ENCODE measurements at places on chromosomes 5 and 9.
A peak's percentile ranks its signal among the peaks of the same experiment; 100 is the strongest.

DNA sequence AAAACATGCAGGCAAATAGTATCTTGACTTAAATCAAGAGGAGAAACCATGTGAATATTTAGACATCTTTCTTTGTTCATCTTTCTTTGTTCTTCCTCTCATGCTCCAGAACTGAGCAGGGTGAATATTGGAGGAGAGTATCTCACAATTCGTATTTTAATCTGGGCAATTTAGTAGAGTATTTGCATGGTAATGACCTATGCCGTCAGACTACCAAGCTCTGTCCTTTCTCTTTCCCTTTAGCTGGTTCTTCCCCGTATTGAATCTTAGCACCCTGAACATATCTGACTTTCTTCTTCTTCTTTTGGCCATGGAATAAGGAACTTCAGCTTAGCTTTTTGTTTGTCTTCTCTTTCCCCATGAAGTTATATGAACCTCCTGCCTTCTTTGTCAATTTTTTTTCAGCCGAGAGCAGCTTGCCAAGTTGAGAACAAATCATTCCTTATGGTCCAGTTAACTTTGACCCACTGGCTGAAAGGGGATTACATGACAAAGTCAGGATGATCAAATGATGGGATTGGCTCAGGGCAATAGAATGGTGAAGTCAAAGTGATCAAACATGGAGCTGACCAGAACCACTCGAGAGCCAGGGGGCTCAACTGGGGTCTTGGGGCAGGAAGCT, 95.8 kb downstream of the DAPK1 start:
- DNase-seq = no peak

- DNase-seq = no peak
Measured at GRCh38 chr5:36875051-36875789, 1.3 kb upstream of the NIPBL start.

- no peak for DNase-seq
Measured at GRCh38 chr9:134724912-134725604, 83.5 kb downstream of the COL5A1 start.

DNA sequence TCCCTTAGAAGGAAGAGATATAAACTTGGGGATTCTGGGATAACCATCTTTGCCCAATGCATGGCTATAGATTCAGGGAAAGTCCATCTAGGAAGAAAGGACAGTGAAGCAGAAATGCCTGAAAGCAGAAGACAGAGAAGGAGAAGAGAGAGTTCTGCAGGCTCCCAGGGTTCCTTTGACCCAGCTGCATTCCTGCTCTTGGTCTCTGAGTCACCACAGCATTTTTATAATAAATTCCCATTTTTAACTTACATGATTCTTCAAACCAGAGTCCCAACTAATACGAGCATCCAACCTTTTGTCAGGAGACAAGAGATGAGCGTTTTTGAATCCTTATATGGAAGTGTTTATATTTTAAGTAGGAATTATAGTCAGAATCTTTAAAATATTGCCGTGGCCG, 12.0 kb upstream of the AOPEP start:
- DNase-seq = no peak

GRCh38 chr9:86413971-86414880, 60.0 kb upstream of the TUT7 start:
- DNase-seq = peak; percentile 37

GRCh38 chr5:103211576-103212561, 46.7 kb upstream of the MACIR start:
- DNase-seq = no peak

DNA sequence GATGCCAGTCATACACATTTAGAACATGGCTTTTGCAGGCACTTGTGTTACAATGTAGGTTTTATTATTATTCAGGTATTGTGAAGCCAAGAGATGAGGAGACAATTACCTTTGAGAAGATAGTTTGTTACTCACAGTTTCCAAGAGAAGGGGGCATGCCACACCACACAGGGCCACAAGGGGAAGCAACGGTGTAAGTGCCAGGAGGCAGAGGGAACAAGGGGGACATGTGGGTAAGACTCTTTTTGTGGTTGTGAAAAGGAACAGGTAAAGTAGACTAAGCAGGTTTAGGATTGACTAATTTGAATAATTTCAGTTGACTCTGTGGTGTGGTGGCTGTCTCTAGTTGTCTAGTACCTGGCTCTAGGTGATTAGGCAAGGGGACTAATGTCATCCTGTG, 191.2 kb downstream of the TRPM6 start:
- DNase-seq = no peak

DNA sequence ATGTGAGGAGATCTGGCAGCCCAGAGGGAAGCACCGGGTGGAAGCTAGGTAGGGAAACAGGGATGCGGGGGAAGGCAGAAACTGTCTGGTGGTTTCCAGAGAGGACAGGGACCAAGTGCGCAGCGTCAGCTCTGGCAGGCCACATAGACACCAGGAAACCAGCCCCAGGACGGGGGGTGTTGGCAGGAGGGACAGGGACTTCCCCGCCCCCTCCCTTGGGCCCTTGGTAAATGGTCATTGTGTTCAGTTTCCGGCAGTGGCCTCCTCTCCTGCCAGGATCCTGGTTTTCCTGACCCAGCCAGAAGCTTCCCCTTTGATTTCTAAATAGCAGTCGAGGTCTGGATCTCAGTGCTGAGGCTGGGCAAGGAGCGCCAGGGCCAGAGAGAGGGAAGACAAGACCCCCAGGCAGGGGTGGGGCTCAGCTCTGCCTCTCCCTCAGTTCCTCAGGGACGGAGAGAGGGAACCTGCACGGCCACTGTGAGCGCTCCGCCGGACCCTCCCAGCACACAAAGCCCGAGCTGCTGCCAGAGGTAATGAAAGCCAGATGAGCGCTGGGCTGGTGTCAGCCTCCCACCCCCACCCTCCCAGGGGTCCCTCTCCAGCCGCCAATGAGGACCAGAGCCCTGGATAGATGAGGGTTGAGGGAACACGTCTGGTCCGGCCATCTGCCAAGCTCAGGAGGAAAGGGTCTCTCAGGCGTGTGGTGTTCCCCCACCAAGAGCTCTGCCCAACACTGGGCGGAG, 1.8 kb downstream of the RALGDS start:
- DNase-seq = no peak

DNA sequence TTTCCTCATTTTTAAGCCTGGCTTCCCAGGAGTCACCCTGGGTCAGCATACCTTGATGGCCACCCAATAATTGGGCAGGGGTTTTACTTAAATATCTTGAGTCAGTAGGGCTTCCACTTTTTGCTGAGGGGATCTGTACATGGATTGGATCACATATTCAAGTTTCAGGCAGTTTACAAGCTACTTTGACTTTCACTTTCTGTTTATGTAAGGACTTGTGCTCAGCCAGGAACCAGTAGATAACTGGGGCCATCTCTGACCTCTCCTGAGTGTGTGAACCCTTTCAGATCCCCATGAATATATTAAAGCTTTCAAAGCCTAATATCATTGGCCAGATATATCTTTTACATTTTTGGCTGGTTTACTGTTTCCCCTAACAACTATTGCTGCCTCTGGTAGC, 45.1 kb downstream of the SLCO6A1 start:
- peak; percentile 22 for DNase-seq

DNA sequence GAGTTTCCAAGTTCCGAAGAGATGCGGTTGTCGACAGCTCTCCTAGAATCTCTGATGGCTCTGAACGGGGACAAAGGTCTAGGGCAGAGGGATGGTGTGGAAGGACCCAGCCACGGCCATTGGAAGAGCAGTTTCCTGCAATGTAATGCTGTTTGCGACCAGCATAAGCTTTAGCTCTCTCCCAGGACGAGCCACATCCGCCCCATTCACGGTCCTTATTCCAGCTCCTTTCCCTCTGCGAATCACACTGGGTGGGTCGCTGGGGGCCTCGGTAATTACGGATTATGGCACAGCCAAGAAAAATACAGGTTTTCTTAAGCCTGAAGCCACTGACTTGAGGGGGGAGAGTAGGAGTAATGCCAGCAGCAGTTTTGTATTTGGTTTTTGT, 22.7 kb downstream of the ANXA2R start:
- no peak for DNase-seq

GRCh38 chr9:121363622-121363961, 6.5 kb downstream of the STOM start:
- DNase-seq = no peak

DNA sequence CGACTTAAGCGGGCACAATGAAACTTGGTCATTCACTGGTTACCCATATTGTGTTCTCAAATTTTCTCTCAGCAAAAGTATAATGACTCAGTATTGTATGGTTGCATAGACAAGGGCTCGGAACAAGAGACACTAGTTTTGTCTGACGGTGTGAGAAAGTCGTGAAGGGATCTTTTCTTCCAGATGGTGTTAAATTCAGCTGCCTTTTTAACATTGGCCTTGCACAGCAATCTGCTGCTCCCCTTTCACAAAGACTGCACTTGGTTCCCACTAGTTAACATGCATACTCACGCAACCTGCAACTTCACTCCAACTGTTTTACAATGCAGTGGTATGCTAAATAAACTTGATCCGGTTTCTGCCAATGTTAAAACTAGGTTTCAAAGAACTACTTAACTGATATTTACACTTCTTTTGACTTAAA, 219.2 kb downstream of the MEF2C start:
- no peak for DNase-seq

DNA sequence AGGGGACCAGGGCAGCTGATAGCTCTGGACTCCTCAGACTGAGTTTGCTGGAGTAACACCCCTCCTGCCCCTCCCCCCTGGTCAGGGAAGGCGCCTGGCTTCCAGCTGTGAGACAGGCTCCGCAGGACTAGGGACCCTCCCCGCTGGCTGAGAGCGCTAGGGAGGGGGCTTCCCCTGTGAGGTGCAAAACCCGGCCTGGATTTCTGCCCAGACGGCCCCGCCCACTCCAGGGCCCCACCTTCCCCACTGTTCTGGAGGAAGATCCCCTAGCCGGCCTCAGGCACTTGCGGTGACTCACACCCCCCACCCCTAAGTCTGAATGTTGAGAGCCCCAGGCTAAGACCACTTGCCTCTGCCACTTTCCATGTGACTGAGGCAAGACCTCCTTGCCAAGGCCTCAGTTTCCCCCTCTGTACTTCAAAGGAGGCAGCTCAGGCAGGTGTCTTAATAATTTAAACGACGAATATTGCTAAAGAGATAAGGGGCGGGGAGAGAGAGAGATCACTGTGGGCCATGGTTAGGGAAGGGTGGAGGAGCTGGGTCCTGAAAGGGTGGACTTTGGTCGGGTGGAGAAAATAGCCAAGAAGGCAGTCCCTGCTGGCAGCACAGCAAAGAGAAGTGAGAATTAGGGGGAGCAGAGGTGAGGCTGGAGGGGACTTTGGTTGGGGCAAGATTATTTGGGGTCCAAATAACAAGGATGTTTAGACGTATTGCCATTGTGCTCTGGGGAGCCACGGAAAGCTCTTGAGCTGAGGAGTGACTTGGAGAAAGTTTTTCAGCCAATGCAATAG, 1.0 kb upstream of the DAB2IP start:
- no peak for DNase-seq

DNA sequence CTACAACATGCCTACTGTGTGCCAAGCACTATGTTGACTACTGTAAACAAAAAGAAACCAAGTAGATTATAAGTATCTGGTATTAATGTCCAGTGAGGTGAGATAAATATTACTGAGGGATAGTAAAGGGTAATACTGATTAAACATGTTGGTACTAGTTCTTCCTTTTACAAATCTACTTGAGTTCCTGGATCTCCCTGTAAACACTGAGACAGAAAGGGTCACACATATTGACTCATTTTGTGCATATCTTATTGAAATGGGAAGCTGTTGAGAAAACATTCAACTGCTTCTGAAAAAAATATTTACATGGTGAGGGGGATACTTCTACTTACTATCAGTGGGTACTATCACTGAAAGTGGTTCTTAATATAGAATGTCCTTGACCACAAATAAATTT, 24.3 kb downstream of the EFNA5 start:
- DNase-seq = no peak

DNA sequence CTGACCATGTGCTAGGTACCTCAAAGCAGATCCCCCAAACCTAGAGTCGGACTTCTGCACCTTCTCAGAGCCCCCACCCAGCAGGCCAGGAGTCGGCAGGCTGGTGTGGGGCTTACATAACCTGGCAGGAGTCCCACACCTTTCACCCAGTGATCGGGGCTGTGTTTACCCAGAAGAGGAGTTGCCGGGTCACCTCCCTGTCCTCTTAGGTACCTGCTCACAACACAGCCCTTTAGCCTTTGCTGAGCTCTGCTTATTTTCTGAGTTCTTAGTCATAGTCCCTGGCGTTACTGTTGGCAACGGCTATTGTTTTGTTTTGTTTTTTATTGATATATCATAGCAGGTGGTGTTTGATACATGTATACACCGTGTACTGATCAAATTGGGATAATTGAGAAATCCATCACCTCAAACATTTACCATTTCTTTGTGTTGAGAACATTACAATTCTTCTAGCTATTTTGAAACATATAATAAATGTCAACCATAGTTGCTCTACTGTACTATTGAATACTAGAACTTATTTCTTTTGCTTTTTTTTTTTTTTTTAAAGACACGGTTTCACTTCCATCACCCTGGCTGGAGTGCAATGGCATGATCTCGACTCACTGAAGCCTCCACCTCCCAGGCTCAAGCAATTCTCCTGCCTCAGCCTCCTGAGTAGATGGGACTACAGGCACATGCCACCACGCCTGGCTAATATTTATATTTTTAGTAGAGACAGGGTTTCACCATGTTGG, 10.4 kb upstream of the EEIG1 start:
- no peak for DNase-seq

- DNase-seq = no peak
Measured at GRCh38 chr9:105850852-105851500, 156.6 kb downstream of the TMEM38B start.

GRCh38 chr9:91101611-91102168, 260.0 kb downstream of the AUH start:
- DNase-seq = peak; percentile 37

DNA sequence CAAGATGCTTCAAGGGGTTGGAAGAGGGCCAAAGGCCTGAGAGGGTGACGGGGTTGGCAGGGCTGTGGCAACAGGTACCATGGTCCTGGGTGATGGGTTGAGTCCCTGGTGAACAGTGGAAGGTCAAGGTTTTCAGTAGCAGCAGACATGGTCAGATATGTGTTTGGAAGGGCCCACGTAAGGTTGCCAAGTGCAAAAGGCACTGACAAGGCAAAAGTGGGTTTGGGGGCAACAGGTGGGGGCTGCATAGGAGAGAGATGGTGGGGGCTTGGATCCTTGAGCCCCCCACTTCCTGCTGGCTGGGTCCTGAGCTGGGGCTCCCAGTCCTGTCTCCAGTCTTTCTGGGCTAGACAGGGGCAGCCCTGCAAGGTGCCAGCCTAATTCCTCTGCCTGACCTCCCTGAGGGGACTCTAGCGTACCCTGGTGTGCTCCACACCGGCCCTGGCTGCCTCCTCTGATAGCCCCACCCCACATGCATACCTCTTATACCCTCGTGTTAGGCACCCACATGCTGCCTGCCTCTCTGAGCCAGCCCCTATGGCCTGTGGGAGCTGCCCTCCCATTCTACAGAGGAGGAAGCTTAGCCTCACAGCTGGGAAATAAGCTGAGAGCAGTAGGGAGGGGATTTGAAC, 20.9 kb upstream of the NSD1 start:
- DNase-seq = no peak

GRCh38 chr9:21316032-21316842, 11.1 kb upstream of the IFNA5 start:
- DNase-seq = no peak

GRCh38 chr5:10351199-10351905, 2.1 kb upstream of the MARCHF6 start:
- DNase-seq = no peak

- DNase-seq = no peak
Measured at GRCh38 chr9:8337834-8338766, 538.5 kb upstream of the DMAC1 start.

All from GM10248 (cell line).